Choroid plexus epithelial cell (primary cell): ENCODE measurements at places on chromosomes 7 and 10.
A peak's percentile ranks its signal among the peaks of the same experiment; 100 is the strongest.

DNA sequence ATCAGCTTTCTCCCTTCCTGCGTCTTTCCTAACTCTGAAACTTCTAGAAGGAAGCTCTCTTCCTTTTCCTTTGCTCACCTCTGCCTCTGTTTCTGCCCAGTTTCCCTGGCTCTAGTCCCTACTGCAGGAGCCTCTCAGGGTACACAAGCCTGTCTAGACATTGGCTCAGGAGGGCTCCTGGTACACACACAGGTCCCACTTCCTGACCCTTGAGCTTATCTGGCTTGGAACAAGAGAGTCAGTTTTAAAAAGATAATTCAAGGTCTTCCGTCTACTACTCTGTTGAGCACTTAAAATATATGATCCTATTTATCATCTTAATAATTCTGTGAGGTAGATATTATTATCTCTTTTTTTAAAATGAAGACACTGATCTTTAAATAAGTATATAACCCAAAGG, 140.7 kb downstream of the RTKN2 start:
- DNase-seq = no peak

- DNase-seq = no peak
Measured at GRCh38 chr10:83205861-83206260, 933.4 kb upstream of the GHITM start.

DNA sequence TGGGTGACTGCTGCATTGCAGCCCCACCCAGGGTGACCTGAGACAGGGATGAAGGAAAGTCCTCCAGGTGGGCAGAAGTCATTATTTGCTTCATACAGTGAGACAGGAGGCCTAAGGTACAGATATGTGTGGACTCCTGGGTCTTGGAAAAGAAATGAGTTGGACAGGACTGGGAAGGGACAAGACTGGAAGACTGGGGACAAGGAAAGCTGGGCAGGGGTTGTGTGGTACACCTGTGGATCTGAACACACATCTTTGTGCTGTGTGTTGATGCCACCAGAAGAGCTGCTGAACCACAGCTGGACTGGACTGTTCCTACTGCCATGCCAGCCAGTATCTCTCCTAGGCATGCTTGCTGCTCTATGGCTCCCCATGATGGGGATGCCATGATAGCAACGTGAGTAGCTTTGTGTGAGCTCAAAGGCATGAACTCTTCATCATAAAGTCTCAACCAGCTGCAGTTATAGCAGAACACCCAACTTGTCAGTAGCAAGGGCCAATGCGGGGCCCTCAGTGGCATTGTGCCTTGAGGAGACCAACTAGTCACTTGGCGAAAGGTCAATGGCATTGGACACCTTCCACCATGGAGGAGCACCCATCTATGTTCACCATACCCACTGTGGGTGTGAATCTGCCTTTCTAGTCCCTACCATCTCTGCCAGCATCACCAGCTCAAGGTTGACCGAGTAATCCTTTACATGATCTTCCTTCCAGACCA, 76.0 kb upstream of the GRB10 start:
- DNase-seq = no peak

DNA sequence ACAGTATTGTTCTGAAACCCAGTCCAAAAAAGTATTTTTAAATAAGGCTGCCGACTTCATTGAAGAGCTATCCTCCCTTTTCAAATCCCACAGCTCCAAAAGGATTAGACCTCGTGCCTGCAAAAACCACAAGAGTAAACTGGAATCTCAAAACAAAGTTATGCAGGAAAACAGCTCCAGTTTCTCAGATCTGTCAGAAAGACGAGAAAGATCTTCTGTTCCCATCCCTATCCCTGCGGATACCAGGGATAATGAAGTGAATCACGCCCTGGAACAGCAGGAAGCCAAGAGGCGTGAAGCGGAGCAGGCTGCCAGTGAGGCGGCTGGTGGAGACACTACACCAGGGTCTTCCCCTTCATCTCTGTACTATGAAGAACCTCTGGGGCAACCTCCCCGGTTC, 12.6 kb downstream of the MYPN start:
- no peak for DNase-seq

DNA sequence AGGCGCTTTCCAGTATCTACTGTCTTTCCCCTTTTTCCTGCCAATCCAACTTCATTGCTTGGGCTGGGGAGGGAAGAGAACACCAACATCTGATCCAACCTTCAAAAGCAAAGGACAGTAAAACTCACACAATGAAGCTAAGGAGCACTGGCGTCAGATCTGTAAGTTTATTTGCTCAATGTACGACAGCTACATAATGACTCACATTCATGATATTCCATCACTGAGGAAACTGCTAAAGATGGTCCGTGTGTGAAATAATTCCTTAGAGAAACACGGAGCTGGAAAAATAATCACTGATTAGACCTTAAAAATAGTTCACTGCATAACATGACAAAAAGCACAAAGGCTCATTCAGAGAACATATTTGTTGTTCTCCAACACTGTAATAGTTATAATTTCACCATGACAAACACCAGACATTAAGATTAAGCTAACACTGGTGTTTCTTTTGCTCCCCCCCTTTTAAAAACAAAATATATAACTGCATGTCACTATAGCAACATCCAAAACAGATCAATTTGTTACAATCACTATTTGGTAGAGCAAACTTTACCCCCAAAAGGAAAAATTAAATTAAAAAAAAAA, 24.3 kb downstream of the HSPB1 start:
- peak; percentile 81 for DNase-seq

DNA sequence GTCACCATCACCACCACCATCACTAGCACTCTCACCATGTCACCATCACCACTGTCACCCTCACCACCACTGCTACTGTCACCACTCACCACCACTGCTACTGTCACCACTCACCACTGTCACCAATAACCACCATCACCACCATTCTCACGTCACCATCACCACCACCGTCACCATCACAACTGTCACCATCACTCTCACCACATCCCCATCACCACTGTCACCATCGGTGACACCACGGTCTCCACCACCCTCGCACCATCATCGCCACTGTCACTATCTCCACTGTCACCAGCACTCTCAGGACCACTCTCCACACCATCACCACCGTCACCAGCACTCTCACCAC, 130.4 kb downstream of the MAD1L1 start:
- no peak for DNase-seq

DNA sequence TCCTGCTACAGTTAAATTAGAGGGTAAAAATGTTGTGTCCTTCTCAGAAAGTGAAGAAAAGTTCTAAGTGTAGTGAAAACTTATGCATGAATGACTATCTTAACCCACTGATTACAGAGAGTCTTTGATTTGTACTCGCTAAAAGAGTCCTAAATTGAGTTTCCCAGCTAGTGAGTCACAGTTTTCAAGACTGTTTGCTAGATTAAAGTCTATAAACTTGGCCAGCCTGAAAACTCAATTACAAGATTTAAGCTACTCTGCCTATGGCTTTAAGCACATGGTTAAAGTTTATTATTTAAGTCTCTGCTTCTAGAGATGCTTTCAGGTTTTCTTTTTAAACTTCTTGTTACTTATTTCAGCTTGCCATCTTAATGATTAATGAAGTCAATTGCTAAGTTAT, 44.4 kb downstream of the MRPS24 start:
- no peak for DNase-seq
